NCI-H2081 treated with DMSO at 0.1 percent for 48 hours (cell line): ENCODE measurements at places on chromosomes 11 and 22.

GRCh38 chr11:19392847-19393518, 152.2 kb upstream of the E2F8 start:
- no peak for DNase-seq

GRCh38 chr11:121422675-121423074, 29.4 kb upstream of the SORL1 start:
- no peak for DNase-seq

GRCh38 chr22:32818446-32819115, 17.1 kb downstream of the TIMP3 start:
- DNase-seq, result no peak

DNA sequence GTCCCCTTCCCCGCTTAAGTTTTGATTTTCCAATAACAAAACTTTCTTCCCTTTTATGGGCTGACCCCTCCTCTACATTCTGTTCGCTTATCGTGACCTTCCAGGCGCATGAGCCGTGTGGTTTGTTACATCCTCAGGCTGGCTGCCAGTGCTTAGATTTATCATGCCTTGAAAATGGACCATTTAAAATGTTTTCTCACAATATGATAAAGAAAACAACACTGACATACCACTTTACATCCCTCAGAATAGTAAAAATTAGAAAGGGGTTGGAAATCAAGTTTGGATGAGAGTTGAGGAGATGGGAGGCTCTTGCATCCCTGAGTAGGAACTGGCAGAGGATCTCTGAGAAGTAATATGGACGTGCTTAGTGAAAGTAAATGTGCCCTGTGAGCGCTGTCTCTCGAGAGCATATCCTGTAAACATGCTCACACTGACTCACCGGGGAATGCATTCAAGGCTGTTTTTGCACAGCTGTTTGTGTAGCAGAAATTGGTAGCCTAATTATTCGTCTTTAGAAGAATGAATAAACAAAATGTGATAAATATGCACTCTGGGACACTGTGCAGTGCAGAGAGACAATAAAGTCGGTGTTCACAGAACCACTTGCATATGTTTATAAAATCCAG, 17.1 kb upstream of the TOLLIP start:
- no peak for DNase-seq

DNA sequence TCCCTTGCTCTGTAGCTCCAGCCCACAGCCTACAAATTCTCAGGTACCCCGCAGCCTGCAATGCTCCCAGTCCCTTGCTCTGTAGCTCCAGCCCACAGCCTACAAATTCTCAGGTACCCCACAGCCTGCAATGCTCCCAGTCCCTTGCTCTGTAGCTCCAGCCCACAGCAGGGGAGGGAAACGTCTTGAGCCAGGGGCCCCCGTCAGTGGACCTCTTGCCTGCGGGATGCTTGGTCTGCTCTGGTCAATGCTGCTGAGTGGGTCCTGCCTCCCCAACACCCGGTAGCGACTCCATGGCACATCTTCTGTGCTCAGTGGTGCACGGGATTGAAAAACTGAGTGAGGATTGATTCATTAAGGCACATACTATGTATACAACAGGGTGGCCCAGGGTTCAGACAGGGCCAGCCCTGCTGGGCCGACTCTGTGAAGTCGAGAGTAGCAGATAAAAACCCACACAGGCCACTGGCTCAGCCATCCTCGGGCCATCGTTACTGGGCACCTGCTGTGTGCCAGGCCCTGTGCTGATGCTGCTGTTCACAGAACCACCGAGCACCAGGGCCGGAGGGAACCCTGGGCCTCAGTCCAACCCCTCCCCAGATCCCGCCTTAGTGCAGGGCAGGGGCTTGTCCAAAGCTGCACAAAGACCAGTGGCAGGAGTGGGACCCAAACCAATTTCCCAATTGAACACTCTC, 69.7 kb downstream of the MYO7A start:
- no peak for DNase-seq

- DNase-seq, result no peak
These were observed 39.8 kb downstream of the DRD2 start for GRCh38 chr11:113435190-113435968.

- no peak for DNase-seq
These were observed 19.5 kb downstream of the OR5T2 start for GRCh38 chr11:56214537-56214936.

DNA sequence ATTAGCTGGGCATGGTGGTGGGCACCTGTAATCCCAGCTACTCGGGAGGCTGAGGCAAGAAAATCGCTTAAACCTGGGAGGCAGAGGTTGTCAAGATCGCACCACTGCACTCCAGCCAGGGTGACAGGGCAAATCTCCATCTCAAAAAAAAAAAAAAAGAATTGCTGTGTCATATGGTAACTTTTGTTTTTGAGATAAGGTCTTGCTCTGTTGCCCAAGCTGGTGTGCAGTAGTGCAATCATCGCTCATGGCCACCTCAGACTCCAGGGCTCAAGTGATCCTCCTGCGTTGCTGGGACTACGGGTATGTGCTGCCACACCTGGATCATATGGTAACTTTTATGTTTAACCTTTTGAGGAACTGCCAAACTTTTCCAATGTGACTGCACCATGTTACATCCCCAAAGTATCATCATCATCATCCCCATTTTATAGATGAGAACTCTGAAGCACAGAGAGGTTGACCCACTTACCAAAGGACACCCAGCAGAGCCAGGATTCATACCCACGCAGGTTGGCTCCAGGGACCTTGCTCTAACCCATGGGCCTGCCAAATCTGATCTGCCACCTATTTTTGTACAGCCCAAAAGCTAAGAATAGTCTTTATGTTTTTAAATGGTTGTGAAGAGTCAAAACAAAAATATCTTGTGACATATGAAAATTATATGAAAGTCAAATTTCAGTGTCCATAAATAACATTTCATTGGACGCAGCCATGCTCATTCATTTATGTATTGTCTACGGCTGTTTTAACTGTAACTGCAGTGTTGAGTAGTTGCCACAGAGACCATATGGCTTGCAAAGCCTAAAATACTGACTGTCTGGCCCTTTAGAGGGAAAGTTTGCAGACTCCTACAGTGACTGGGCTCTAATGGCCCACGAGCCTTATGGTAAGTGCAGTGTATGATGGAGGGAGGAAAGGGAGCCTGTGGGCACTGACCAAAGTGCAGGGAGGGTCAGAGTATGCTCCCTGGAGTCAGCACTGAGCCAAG, 45.3 kb downstream of the GDPD5 start:
- no peak for DNase-seq

GRCh38 chr11:125312391-125312790, 147.8 kb downstream of the PKNOX2 start:
- no peak for DNase-seq

GRCh38 chr11:59429924-59430516, 3.8 kb upstream of the OR5A2 start:
- no peak for DNase-seq
